ENCODE measurements at places on chromosomes 16 and 17.

DNA sequence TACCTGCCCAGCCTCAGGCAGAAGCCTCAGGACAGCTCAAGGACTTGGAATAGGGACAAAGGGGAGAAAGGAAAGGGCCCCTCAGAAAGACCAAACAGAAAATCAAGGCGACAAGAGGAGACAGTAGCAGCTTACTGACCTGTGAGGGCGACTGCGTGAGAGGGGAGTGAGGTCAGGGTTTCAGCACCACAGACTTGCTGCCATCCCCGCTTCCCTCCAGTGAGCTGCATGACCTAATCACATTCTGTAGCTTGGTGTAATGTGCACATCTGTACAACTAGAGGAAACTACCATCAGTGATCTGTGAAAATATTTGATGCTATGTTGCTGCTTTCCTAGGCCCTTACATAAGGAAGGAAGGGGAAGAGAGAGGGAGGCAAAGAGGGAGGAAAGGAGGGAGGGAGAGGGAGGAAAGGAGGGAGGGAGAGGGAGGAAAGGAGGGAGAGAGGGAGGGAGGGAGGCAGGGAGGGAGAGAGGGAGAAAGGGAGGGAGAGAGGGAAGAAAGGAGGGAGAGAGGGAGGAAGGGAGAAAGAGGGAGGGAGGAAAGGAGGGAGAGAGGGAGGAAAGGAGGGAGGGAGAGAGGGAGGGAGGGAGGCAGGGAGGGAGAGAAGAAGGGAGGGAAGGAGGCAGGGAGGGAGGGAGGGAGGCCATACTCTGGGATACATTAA is 404.9 kb upstream of the CDH5 start:
- no peak for DNase-seq

- DNase-seq = peak; percentile 68
These were observed 15.8 kb upstream of the EXOSC6 start for GRCh38 chr16:70267516-70267915.

- no peak for DNase-seq
These were observed 109.6 kb upstream of the CACNG3 start for GRCh38 chr16:24146518-24146917.

DNA sequence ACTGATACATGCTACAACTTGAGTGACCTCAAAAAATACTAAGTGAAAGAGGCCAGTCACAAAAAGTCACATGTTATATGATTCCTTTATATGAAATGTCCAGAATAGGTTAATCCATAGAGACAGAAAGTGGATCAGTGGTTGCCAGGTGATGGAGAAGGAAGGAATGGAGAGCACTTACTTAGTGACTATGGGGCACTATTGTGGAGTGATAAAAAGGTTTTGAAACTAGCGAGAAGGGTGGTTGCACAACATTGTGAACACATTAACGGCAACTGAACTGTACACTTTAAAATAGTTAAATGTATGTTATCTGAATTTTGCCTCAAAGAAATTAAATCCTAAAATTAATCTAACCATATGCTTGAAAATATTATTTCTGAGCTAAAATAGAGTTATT is 25.9 kb downstream of the AMFR start:
- DNase-seq = no peak

GRCh38 chr16:1037394-1038257 is 34.9 kb upstream of the SSTR5 start:
- no peak for DNase-seq
